ENCODE measurements at places on chromosomes 2 and 18.
A peak's percentile ranks its signal among the peaks of the same experiment; 100 is the strongest.

- DNase-seq = no peak
These were observed 116.1 kb downstream of the RNF144A start for GRCh38 chr2:7033136-7033960.

- DNase-seq = peak; percentile 26
These were observed 889.1 kb upstream of the GCFC2 start for GRCh38 chr2:76599732-76600368.

DNA sequence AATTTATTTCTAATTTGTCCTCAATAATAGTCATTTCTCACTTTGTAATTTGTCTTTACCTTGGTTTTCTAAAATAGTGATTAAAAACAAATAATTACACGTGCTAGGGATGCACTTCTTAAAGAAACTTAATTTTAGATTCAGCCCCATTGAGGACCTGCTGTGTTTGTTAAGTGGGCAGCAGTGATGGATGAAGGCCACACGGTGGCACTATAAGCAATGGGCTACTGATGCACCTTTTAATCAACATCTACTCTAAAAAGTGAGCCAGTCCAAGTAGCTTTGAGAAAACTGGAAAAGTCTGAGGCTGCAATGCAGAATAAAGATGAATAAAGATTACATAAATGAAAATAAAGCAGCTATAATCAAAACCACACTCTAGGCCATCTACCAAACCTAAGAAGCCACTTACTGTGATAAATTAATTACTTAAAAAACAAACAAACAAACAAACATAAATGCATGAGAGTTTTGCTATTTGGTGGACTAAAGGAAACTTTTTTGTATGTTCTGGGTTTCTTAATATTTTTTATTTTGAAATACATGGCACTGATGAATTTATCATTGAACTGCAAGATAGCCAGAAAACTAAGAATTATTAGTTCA lies 89.3 kb downstream of the PDE11A start:
- DNase-seq = peak; percentile 34

- DNase-seq = peak; percentile 46
These were observed 207.2 kb downstream of the SLC8A1 start for GRCh38 chr2:40244675-40245074.

GRCh38 chr2:233780771-233781170 lies 2.6 kb downstream of the MROH2A start:
- no peak for DNase-seq

DNA sequence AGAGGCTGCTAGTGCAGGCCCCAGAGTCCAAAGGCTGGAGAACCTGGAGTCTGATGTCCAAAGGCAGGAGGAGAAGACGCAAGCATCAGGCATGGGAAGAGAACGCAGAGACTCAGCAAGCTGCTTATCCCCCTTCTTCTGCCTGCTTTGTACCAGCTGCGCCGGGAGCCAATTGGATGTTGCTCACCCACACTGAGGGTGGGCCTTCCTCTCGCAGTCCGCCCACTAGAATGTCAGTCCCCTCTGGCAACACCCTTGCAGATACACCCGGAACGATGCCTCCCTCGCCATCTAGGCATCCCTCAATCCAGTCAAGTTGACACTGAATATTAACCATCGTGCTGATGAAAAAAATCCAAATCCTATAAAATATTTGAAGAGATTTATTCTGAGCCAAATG lies 141.6 kb downstream of the TWIST2 start:
- no peak for DNase-seq

- DNase-seq = no peak
These were observed 93.3 kb upstream of the PPP1CB start for GRCh38 chr2:28658369-28658768.

DNA sequence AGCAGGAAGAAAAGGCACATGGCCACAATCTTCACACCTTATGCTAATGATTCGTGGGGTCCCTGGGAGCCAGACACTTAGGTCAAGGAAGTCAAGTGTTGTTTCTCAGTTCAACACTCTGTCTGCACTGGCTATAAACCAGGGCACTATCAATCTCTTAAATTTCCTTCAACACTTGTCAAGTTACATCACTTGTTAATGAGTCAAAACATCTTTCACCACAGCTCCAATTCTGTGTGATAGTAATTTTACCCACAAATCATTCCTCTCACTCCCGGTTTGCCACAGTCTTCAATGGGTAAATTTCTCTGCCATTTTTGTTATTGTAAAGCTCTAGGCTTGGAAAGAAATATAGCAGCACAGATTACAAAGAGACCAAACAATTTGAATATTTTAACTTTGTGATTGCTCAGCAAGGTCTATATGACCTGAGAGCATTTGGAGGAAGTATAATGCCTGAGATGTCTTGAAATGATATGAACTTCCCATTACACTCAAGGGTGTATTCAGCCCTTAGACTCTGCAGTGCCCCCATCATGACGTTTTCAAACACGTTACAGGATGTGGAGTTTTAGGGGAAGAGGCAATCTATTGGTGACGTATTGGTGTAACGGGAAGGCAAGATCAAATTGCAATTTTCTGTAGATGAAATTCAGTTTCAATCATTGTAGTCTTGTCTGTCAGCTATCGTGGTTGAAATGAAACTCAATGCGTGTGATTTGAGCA lies 78.7 kb downstream of the ICOS start:
- no peak for DNase-seq

DNA sequence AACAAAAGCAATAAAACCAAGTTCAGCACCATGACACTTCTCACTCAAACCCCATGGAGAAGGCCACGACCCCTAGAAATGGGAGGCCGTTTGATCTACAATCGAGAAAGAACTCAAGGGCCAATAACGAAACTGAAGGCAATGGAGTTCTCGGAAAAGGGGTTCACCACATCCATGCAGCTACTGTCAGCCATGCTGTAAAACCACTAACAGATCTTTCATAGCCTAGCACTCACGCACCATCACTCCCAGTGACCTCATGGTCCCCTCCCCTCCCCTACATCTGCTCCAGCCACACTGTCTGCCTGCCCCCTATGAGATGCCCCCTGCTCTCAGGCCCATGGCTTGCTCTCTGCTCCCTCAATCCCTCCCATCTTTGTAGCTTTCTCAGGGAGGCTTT lies 135.3 kb downstream of the TMEM163 start:
- DNase-seq = no peak

DNA sequence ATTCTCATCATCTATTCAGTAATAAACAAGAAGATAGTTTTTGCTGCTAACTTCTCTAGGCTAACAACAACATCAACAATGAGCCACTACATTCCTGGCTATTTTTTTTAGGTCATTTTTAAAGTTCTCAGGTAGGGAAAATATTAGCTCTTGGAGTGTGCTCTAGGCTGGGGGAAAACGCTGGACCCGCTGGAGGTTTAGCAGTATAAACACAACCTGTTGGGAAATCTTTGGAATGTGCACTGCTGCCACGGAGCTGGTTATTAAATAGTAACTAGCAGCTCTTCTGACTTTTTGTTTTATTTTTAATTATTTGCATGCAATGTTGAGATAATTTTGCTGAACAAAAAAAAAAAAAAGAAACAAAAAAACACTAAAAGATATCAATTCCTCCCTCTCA lies 892.1 kb upstream of the ACVR2A start:
- no peak for DNase-seq

- no peak for DNase-seq
These were observed 49.2 kb downstream of the SIGLEC15 start for GRCh38 chr18:45874491-45875184.

GRCh38 chr2:63827749-63828148 lies 13.9 kb upstream of the UGP2 start:
- DNase-seq = peak; percentile 72

GRCh38 chr2:128280158-128280871 lies 38.4 kb downstream of the HS6ST1 start:
- DNase-seq = no peak

GRCh38 chr2:224875841-224876240 lies 159.7 kb upstream of the CCDC195 start:
- DNase-seq = no peak

GRCh38 chr18:35695803-35696202 lies 114.3 kb downstream of the GALNT1 start:
- DNase-seq = no peak

DNA sequence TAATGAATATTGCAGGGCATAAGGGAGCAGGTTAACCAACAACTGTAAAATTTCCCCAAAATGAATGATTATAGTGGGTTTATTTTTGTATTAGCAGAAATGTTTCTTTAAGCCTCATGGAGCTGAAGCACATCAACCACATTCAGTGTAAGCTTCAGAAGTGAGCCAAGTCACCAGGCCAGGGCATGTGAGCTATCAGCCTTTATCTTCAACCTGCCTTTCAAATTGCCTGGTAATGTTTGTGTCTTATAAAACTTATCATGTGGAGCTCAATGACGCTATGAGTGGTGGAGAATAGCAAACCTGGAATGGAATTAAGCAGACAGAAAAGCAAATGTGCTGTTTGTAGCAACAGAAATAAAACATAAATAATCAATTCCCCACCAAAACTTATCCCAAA lies 1068.4 kb downstream of the LRP1B start:
- no peak for DNase-seq

GRCh38 chr2:7424481-7424880 lies 507.3 kb downstream of the RNF144A start:
- DNase-seq = no peak

- no peak for DNase-seq
These were observed 247.0 kb downstream of the KCNH7 start for GRCh38 chr2:162591403-162592083.

- DNase-seq = no peak
These were observed 54.4 kb downstream of the STK39 start for GRCh38 chr2:168192839-168193616.

DNA sequence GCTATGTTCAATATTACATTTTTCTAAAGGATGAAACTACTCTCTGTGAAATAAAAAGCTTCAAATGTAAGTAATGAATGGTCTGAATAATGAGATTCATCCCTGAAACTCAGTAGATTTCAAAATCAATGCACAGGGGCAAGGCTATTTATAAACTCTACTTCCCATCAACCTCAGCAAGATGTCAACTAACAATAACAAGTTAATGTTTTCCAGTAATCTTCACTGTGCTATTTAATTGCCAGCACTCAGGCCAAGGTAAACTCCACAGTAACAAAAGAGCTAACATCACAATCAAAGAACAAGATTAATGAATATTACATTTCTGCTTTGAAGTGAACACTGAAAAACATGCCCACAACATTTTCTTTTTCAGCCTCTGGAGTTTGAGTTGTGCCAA lies 144.3 kb upstream of the ZFP36L2 start:
- no peak for DNase-seq

GRCh38 chr2:65746931-65747675 lies 314.7 kb upstream of the SPRED2 start:
- DNase-seq = no peak

- no peak for DNase-seq
These were observed 4.7 kb downstream of the MYT1L start for GRCh38 chr2:2326068-2327040.

GRCh38 chr2:12560618-12561017 lies 156.1 kb upstream of the TRIB2 start:
- DNase-seq = no peak

DNA sequence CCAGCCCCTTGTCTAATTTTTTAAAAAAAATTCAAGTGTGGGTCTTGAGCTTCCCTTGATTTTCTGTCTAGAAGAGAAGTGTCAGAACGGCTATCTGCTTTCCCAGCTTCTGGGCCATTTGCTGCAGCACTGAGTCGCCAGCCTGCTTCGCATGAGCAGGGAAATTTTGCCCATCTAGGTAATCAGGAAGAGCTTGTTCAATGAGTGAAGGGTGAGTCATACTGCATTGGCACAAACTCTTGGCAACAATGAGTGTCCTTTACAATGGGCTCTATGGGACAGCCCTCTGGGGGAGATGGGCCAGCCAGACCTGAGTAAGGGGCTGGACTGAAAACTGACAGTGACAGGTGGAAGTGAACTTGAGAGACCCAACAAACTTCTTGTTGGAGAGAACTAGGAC lies 2.4 kb upstream of the RNF144A start:
- DNase-seq = no peak

- DNase-seq = no peak
These were observed 157.4 kb downstream of the ASXL3 start for GRCh38 chr18:33735428-33735827.

- DNase-seq = peak; percentile 90
These were observed 98.7 kb downstream of the STPG4 start for GRCh38 chr2:47056374-47056773.

DNA sequence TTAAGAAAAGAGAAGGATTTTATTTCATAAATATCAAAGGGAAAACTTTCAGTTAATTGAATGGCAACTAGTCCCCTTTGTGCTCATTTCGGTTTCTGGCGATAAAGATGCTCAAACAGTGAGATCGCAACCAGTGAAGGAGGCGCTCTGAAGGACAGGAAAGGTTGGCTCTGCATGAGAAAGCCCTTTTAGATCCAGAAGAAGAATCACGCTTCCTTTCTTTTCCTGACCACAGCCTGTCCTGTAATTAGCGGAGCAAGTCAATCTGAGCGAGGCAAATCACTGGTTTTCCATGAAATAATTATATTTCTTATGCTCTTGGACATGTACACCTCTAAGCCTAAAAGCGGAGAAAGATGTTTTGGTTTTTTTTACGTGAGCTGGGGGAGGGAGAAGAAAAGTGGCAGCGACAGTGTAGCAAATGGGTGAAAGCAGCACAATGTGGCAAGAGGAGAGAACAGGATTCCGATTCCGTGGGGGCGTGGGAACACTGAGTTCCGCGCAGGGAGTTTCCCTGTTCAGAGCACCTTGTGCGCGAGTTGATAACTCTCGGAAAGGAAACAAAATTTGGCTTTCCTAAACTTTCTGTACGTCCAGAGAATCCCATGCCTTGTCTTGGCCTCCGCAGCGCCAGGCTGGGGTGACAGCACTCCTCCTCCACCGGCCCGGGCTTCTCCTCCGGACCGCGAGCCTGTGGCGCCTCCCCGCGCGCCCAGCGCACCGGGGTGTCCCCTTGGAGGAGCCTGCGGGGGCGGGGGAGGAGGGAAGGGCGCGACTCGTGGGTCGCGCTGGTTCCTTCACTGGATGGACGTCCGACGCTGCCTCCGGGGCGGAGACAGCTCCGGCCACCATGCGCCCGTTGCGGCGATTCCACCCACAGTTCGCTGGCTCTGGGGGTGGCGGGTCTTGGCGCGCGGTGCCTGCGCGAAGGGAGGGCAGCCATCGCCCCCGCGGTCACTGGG lies 620 bp upstream of the SLC9A2 start:
- no peak for DNase-seq

DNA sequence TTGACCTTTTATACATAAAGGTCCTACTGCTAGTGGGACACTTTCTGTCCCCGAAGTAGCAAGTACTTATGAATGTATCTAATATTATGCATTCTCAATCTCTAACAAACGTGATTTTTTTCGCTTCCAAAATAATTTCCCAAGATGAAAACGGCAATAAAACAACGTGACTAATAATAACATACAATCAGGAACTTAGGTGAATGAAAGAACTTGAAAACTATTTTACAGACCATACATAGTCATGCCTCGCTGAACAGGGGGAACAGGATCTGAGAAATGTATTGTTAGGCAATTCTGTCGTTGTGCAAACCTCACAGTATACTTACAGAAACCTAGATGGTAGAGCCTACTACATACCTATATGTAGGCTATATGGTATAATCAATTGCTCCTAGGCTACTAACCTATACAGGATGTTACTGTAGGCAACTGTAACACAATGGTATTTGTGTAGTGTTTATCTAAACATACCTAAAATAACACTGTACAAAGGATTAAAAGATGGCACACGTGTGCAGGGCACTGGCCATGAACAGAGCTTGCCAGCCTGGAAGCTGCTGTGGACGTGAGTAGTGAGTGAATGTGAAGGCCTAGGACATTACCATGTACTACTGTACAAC lies 2.5 kb downstream of the RTN4 start:
- DNase-seq = no peak
